ENCODE measurements at places on chromosomes 1 and 21.

DNA sequence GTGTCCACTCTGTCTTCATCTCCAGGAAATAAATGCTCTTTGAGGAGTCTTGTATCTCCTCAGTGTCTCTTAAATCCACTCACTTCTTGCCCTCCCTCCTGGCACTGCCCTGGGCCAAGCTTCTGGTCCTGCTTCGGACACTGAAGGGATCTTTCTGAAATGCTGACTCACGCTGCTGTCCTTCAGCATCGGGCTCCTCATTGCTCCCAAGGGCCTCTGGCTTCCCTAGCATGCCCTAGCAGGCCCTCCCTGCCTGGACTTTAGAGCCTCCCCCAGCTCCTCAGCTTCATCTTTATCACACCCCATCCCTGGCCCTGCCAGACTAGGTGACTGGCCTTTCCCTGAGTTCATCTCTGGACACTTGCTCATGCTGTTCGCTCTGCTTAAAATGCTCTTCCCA lies 96.6 kb downstream of the FOXD2 start:
- no peak for DNase-seq

- DNase-seq = no peak
These were observed 2.7 kb downstream of the ETNK2 start for GRCh38 chr1:204149107-204149506.

GRCh38 chr1:230058626-230059025 lies 8.4 kb upstream of the GALNT2 start:
- no peak for DNase-seq

GRCh38 chr1:236027104-236027503 lies 37.8 kb downstream of the NID1 start:
- no peak for DNase-seq

- no peak for DNase-seq
These were observed 9.7 kb downstream of the KIFAP3 start for GRCh38 chr1:170064821-170065220.

DNA sequence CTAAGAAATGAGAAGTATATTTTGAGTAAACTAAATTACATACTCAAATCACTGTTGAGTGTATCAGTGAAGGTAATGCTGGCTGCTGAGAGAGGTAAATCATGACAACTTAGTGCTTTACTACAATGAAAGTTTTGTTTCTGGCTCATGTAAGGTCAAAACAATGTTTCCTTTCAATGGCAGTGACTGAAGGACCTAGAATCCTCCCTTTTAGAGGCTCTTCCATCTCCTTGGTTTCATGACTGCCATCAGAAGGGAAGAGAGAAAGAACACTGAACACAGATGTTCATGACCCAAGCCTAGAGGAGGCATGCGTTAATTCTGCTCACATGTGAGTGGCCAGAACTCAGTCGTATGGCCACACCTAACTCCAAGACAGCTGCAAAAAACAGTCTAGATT lies 130.6 kb downstream of the AKT3 start:
- DNase-seq = no peak

- DNase-seq = no peak
These were observed 20.8 kb upstream of the SLC35F3 start for GRCh38 chr1:233883671-233884070.

GRCh38 chr1:73778471-73778870 lies 419.5 kb downstream of the LRRIQ3 start:
- DNase-seq = no peak

DNA sequence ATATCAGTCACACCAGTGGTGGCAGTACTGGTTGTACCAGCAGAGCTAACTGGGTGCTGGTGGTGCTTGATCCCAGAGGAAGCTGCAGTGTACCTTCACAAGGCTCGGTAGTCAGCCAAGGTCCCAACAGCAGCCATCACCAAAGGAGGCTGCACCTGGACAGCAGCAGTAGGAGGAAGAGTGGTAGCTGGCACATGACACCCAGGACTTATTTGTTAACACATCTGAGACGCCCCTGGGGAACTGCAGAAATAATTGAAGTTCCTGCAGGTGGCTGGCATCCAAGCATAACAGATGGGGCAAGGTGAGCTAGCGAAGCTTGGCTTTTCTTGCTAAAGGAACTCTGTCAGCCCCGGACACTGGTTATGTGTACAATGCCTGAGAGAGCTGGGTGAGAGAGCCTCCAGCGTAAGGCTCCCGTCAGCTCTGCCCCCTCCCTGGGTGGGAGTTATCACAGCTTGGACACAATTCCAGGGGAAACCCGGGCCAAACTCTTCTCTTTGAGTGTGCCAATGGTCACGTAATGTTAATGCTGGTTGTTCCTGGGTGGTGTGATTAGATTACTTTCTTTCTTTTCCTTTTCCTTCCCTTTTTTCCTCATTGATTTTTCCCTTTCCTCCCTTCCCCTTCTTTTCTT lies 29.1 kb upstream of the PARP1 start:
- no peak for DNase-seq

- DNase-seq = no peak
These were observed 139.2 kb downstream of the ETS2 start for GRCh38 chr21:38944903-38945302.

DNA sequence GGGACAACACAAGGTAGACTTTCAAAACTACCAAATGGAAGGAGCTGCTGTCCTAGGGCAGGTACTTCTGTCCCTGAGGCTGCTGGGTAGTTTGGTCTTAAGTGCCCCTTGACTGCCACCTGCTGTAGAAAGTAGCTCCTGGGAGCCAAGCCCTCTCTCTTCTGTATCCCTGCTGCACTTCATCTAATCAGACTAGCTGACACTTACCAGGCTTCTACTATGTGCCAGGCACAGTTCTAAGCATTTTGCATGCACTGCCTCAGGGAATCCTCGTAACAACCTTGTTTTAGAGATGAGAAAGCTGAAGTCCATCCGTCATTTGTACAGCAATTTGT lies 15.9 kb upstream of the SRSF4 start:
- DNase-seq = no peak

GRCh38 chr1:6351480-6352137 lies 42.0 kb downstream of the ACOT7 start:
- DNase-seq = no peak

DNA sequence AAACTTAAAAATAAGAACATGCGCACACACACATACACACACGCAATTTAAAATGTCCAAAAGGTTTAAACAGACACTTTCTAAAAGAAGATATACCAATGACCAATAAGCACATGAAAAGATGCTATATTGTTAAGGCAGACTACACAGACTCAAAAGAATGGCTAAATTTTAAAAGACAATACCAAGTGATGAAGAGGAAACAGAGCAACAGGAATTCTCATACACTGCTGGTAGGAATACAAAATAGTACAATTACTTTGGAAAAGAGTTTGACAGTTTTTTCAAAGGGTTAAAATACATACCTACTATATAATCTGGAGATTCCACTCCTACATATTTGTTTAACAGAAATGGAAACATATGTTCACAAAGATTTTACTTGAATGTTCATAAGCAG lies 239.6 kb upstream of the SAMSN1 start:
- no peak for DNase-seq

DNA sequence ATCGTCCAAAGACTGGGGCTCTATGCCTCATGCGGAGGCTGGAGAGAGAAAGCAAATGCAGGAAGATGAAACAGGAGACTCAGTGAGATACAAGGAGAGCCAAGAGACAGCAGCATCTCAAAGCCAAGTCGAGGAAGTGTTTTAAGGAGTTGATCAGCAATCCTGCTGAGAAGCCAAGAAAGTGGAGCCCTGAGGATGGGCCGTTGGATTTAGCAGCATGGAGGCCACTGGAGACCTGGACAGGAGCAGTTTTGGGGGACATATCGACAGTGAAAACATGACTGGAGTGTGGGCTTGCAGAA lies 107.4 kb upstream of the ZBTB40 start:
- no peak for DNase-seq

- no peak for DNase-seq
These were observed 138.8 kb upstream of the RUNX3 start for GRCh38 chr1:25068829-25069228.

DNA sequence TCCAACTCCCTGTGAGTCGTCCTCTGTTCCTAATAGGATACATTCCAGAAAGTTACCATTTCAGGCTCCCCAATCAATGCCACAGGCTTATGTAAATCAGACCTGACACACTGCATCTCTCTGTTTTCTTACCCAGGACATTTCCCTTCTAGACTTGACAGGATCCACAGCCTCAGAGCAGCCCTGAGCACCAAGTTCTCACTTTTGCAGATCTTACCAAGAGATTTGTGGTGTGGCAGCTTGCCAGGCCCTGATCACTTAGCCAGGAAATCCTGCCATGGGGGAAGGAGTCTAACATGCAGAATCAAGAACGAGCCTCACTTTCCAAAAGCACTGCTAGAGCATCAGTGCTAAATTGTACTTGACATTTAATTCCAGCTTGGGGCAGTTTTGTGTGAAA lies 202.9 kb downstream of the TBX15 start:
- no peak for DNase-seq

GRCh38 chr1:22163564-22163963 lies 20.7 kb upstream of the WNT4 start:
- no peak for DNase-seq

DNA sequence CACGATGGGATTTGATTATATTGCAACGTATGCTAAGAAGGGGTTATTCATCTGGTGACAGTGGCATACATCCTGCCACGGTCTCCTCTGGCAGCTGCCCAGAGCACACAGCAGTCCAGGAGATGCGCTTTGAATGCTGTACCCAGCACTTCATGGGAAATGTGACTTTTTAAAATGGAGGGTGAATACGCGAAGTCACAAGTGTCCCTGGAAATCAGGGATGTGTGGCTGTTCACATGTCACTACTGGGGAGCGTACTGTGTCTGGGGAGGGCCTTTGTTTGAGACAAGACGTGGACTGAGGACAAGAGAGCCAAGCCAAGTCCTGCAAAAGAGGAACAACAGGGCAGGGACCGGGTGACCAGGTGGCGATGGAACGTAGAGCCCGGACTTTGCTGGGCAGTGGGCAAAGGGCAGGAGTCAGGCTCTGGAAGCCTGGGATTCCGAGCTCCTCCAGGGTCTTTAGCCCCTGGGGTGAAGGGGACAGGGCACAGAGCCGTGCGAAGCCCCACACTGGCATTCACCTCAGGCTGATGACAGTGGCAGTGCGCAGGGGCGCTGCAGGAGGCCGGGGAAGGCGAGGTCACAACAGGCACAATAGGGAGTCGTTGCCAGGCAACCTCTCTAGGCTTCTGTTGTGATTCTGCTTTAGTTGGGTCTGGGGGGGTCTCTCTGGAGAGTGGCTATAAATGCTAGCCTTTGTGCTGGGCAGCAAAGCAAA lies 11.4 kb upstream of the ZBTB21 start:
- DNase-seq = no peak

GRCh38 chr1:221039616-221040015 lies 160.4 kb downstream of the HLX start:
- DNase-seq = no peak

GRCh38 chr1:47764461-47765046 lies 232.6 kb downstream of the TRABD2B start:
- DNase-seq = no peak

DNA sequence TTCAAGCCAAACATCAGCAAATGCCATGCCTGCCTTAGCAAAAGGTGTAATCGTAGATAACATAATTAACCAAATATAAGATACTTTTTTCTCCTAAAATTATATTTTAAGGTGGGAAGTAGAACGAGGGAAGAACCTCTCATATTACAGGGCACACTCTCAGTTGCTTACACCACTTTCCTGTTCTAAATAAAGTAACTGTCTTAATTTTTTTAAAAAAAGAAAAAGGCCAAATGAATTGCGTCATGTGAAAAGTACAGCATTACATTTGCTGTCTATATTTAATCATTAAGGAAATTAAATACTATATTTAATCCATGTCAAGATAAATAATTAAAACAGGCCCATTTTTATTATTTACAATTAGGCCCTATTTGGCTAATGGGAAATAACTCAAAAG lies 23.7 kb downstream of the JAK1 start:
- DNase-seq = no peak

DNA sequence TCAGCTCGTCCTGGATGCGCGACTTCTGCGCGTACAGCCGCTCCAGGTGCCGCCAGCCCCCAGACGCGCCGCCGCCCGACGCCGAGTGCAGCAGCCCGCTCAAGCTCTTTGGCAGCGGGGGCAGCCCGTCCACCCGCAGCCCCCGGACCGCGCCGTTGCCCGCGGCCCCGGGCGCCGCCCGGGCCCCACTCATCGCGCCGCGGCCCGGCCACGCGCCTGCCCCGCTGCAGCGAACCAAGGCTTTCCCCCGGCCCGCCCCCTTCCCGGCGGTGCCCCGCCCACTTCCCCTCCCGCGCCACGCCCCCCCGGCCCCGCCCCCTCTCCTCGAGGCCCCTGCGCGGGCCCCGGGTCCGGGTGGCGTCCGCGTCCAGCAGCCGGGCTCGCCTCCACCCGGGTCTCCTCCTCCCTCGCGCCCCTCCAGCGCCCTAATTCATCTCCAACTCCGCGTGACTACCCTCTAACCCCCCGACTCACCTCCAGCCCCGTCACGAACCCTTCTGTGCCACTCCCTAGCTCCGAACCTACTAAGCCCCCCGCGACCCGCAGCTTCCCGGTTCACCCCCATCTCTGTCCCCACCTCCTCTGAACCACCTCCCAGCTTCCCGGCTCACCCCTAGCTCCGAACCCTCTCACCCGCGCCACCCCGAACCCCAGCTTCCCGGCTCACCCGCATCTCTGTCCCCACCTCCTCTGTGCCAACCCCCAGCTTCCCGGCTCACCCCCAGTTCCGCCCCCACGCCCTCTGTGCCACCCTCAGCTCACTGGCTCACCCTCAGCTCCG lies at the start of gene FAM89A:
FAM89A (minus strand) TSS at position 236 of the 781 bp plus-strand sequence; CDS start at position 193, 43 bp downstream.
- peak; percentile 77 for DNase-seq

DNA sequence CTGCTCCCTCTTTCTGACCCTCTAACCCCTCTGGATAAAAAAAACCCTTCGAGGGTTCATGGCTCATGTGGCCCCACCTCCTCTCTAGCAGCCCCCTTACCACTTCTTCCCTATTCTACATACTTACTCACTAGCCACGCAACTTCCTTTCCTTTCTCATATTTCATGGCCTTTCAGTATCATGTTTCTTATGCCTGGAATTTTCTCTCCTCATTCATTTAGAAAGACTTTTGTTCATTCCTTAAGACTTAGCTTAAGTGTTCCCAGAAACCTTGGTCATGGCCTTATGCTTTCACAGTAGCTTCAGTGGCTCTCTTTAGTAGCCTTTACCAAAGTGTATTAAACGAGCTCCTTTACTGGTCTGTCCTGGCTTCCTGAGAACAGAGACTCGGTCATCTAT lies 6.1 kb downstream of the ACP6 start:
- DNase-seq = no peak

- no peak for DNase-seq
These were observed 87.7 kb upstream of the GADD45A start for GRCh38 chr1:67597336-67597735.

- no peak for DNase-seq
These were observed 12.6 kb downstream of the SLC41A1 start for GRCh38 chr1:205800427-205800826.

DNA sequence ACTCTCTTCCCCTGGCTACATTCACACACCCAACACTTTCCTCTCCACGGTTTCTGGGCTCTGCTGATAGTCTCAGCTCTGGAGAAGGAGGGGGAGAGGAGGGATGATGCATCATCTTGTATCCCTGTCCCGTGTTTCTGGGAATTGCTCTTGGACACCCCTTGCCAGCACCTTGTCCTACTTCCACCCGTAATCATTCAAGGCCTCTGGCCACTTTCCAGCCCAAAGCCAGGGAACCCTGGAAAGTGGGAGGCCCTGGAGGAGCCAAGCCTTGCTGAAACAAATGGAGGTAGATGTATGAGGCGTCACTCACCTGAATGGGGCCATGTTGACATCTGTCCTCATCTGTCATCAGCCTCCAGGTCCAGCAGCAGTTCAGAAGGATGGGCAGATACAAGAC lies 4.4 kb downstream of the PLEKHO1 start:
- no peak for DNase-seq

GRCh38 chr1:1067860-1068516 lies 6.1 kb downstream of the RNF223 start:
- DNase-seq = no peak

Data from natural killer cell treated with Interleukin-12 subunit alpha and Interleukin-12 subunit beta and Interleukin-15 and Interleukin-18, amount 100 ng/mL, for 72 hours (primary cell).